ENCODE measurements at places on chromosomes 2 and 18.
A peak's percentile ranks its signal among the peaks of the same experiment; 100 is the strongest.

DNA sequence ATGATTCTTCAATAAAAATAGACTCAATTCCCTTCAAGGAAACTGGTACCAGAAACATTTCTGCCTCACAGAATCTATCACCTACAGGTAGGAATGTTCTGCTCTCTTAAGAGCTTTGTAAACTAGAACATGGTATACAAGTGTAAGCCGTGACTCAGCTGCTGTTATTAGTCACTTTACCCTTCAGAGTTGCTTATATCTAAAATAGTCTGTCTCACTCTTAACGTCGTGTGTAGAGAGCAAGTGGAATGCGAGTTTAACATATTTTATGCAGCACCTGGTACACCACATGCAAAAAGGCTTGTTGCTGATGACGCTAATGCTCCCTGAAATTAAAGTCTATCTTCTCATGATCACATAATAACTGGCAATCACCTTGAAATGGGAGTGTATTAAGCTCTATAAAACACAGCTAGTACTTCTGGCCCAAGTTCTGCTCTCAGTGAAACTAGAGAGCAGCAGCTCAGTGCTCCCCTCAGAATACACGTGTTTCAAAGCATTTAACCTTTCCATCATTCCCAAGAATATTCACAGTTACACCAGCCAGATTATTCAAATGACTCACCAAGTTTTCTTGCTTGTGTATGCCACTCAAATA is 420.0 kb downstream of the ZEB2 start:
- peak overlapping the region; percentile 38 for H3K27ac ChIP-seq
- H3K4me1 ChIP-seq = peaks cover 22% of the 10 kb centered on the region
- H3K27me3 ChIP-seq = no peaks in the 10 kb centered on the region
- no peak for DNase-seq
- peaks cover 6% of the 10 kb centered on the region for H3K36me3 ChIP-seq

DNA sequence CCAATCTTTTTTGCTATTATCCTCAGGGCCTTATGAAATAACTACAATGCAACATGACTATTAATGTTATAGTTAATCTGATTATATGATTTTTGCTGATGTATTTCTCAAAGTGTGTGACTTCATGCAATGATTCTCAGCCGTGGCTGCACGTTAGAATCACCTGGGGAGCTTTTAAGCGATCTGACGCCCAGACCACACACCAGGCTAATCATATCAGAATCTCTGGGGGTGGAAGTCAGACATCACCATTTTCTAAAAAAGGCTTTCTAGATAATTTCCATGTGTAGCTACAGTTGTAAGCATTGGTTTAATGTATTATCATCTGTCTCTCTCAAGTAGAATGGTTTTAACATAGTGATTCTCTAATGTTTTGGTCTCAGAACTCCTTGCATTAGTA is 5.5 kb upstream of the QPCT start:
- H3K36me3 ChIP-seq = no peaks in the 10 kb centered on the region
- H3K4me1 ChIP-seq = peaks cover 12% of the 10 kb centered on the region
- H3K4me3 ChIP-seq = no peak overlapping the region
- no peak for DNase-seq
- H3K27ac ChIP-seq = no peak overlapping the region

GRCh38 chr2:214217136-214217535 is 193.7 kb upstream of the VWC2L start:
- no peak overlapping the region for H3K27ac ChIP-seq
- no peak for DNase-seq
- no peaks in the 10 kb centered on the region for H3K4me1 ChIP-seq
- H3K36me3 ChIP-seq = no peaks in the 10 kb centered on the region
- H3K27me3 ChIP-seq = no peaks in the 10 kb centered on the region

GRCh38 chr2:160387558-160388262 is 105.9 kb downstream of the RBMS1 start:
- no peak overlapping the region for H3K4me3 ChIP-seq
- peaks cover 15% of the 10 kb centered on the region for H3K36me3 ChIP-seq
- H3K4me1 ChIP-seq = peaks cover 58% of the 10 kb centered on the region
- no peak for DNase-seq
- H3K27me3 ChIP-seq = no peaks in the 10 kb centered on the region

- no peak overlapping the region for H3K27ac ChIP-seq
- no peak overlapping the region for H3K4me3 ChIP-seq
- H3K27me3 ChIP-seq = no peaks in the 10 kb centered on the region
- no peaks in the 10 kb centered on the region for H3K36me3 ChIP-seq
- H3K4me1 ChIP-seq = no peaks in the 10 kb centered on the region
These were observed 81.4 kb upstream of the B3GNT2 start for GRCh38 chr2:62114564-62114963.

DNA sequence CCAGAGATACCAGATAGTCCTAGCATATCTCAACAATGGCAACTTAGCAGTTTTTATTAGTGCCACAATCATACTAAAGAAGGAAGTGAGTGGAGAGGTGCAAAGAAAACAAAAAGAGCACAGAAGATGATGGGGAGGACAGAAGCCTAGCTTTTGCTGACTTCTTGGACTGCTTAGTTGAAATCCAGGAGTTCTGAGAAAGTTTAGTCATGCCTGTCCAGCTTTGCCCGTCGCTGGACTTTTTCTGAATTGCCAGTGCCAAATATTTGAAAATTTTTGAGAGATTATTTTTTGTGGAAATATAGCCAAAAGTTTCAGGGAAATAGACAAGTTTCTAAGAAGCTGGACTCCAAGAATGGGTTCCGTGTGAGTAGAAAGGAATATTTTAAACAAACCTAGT is 558.7 kb upstream of the TNP1 start:
- no peak for DNase-seq
- peaks cover 12% of the 10 kb centered on the region for H3K27me3 ChIP-seq
- H3K36me3 ChIP-seq = no peaks in the 10 kb centered on the region
- no peaks in the 10 kb centered on the region for H3K4me1 ChIP-seq
- no peak overlapping the region for H3K4me3 ChIP-seq

- H3K27ac ChIP-seq = no peak overlapping the region
- no peaks in the 10 kb centered on the region for H3K27me3 ChIP-seq
- no peaks in the 10 kb centered on the region for H3K4me1 ChIP-seq
- DNase-seq = no peak
- no peak overlapping the region for H3K4me3 ChIP-seq
These were observed 333.0 kb downstream of the RPRM start for GRCh38 chr2:153145470-153145978.

- H3K27ac ChIP-seq = no peak overlapping the region
- H3K4me1 ChIP-seq = peaks cover 6% of the 10 kb centered on the region
- DNase-seq = no peak
- H3K4me3 ChIP-seq = no peak overlapping the region
- peaks cover 9% of the 10 kb centered on the region for H3K27me3 ChIP-seq
- no peaks in the 10 kb centered on the region for H3K36me3 ChIP-seq
These were observed 103.0 kb downstream of the CDK15 start for GRCh38 chr2:201909348-201909747.

DNA sequence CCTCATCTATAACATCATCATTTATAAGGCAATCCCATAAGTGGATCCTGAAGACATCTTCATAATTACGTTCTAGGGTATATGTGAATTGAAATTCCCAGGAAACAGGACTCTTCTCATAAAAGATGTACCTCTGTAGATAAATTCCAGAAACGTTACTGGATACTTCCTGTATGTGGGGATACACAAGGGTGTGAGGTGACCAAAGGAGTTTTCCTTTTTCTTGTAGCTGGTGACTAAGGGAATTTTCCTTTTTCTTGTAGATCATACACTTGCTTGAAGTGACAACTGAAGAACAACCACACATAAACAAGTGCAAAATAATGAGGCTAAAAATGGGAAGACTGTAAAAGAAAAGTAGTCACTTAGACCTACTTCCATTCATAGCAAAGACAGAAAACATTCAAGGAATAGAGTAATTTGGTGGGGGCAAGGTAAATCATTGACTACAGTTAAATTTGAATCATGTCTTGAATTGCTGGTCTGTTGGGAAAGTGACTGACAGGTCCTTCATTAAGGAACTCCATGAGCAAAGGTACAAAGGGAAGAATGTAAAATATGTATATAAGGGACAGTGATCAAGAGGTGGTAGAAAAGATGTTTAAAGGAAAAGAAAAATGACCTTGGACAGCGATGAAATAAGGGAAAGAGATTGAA is 53.2 kb upstream of the UBE2E3 start:
- no peaks in the 10 kb centered on the region for H3K4me1 ChIP-seq
- no peak for DNase-seq
- no peak overlapping the region for H3K27ac ChIP-seq
- H3K4me3 ChIP-seq = no peak overlapping the region
- H3K27me3 ChIP-seq = peaks cover 7% of the 10 kb centered on the region
- no peaks in the 10 kb centered on the region for H3K36me3 ChIP-seq

DNA sequence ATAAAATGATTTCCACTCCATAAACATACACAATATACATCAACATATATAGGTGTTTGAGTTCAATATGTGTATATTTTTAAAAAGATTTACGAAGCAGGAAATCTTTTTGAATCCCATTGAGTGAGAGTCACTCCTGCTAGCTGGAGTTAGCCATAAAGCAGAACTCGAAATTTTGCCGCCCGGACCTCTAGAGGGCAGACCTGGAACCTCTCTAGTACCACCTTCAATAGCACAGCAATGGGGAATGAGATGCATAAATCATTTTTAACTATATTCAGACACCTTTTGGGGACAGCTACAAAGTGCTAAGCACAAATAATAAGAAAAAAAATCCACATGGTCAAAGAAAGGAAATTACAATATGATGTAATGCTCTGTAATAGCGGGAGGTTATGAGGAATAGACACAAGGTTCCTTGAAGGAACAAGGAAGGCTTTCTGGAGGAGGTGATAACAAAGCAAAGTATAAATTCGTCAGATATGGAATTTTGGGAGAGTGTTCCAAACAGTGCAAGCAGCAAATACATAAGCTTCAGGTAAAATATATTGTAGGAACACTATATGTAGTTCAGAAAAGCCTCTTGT is 533.4 kb downstream of the ERBB4 start:
- H3K4me3 ChIP-seq = no peak overlapping the region
- no peaks in the 10 kb centered on the region for H3K36me3 ChIP-seq
- no peak for DNase-seq

GRCh38 chr2:226721541-226721940 is 78.1 kb downstream of the IRS1 start:
- H3K4me1 ChIP-seq = no peaks in the 10 kb centered on the region
- no peaks in the 10 kb centered on the region for H3K36me3 ChIP-seq
- no peak overlapping the region for H3K4me3 ChIP-seq
- no peak overlapping the region for H3K27ac ChIP-seq

- H3K4me1 ChIP-seq = no peaks in the 10 kb centered on the region
- no peak overlapping the region for H3K4me3 ChIP-seq
- no peaks in the 10 kb centered on the region for H3K36me3 ChIP-seq
- DNase-seq = no peak
These were observed 72.2 kb downstream of the TWIST2 start for GRCh38 chr2:238920053-238920452.

GRCh38 chr2:174086708-174087107 is 121.5 kb upstream of the SP3 start:
- no peak overlapping the region for H3K27ac ChIP-seq
- H3K27me3 ChIP-seq = no peaks in the 10 kb centered on the region
- H3K4me1 ChIP-seq = peaks cover 16% of the 10 kb centered on the region
- H3K4me3 ChIP-seq = no peak overlapping the region
- H3K36me3 ChIP-seq = peaks cover 6% of the 10 kb centered on the region
- no peak for DNase-seq

- H3K36me3 ChIP-seq = no peaks in the 10 kb centered on the region
- no peak overlapping the region for H3K27ac ChIP-seq
- peaks cover 8% of the 10 kb centered on the region for H3K27me3 ChIP-seq
- DNase-seq = no peak
- no peaks in the 10 kb centered on the region for H3K4me1 ChIP-seq
These were observed 73.1 kb downstream of the INHBB start for GRCh38 chr2:120419073-120419472.

GRCh38 chr2:176902454-176902853 is 310.1 kb upstream of the HNRNPA3 start:
- DNase-seq = no peak
- H3K4me1 ChIP-seq = no peaks in the 10 kb centered on the region
- H3K27me3 ChIP-seq = peaks cover 26% of the 10 kb centered on the region
- no peak overlapping the region for H3K4me3 ChIP-seq
- H3K27ac ChIP-seq = no peak overlapping the region
- H3K36me3 ChIP-seq = no peaks in the 10 kb centered on the region

- H3K4me1 ChIP-seq = peaks cover 35% of the 10 kb centered on the region
- H3K27me3 ChIP-seq = no peaks in the 10 kb centered on the region
- no peak overlapping the region for H3K4me3 ChIP-seq
- DNase-seq = no peak
- peak overlapping the region; percentile 25 for H3K27ac ChIP-seq
- H3K36me3 ChIP-seq = peaks cover 17% of the 10 kb centered on the region
These were observed 703.0 kb downstream of the RNF144A start for GRCh38 chr2:7620255-7620654.

- H3K27me3 ChIP-seq = peaks cover 16% of the 10 kb centered on the region
- H3K4me3 ChIP-seq = no peak overlapping the region
- DNase-seq = no peak
- peaks cover 23% of the 10 kb centered on the region for H3K4me1 ChIP-seq
- H3K36me3 ChIP-seq = no peaks in the 10 kb centered on the region
These were observed 1230.7 kb upstream of the ZEB2 start for GRCh38 chr2:145750612-145751011.

DNA sequence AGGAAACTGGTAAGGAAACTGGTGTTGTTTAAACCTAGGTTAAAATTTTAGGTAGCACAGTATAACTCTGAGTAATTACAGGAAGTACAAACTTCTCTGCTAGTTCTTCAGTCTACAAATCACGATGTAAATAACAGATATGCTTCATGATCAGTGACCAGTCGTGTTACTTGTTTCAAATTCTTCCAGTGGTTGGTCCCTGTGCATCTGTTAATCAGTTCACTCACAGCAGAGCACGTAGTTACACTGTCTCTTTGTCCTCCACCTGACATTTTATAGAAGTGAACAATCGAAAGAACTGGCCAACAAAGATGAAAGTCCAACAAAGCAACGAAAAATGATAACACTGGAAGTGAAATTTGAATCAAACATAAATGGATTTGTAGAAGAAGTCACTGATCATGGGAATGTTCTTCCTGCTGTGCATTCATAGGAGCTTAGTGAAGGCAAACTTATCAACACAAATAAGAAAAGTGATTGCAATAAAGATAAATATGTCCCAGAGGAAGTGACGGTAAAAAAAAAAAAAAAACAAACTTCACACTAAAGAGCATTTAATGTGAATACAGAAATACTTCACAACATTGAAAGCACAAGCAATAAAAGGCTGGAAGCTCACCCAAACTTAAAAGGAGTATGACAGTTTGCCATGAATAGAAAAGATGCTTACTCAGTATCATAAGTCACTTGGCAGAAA is 7.0 kb downstream of the EIF2AK2 start:
- no peaks in the 10 kb centered on the region for H3K27me3 ChIP-seq
- peaks cover 38% of the 10 kb centered on the region for H3K4me1 ChIP-seq
- DNase-seq = no peak
- H3K4me3 ChIP-seq = peak overlapping the region; percentile 7
- peak overlapping the region; percentile 56 for H3K27ac ChIP-seq

GRCh38 chr18:12867441-12868123 is 16.5 kb downstream of the PTPN2 start:
- H3K4me1 ChIP-seq = peaks cover 23% of the 10 kb centered on the region
- peaks cover 10% of the 10 kb centered on the region for H3K36me3 ChIP-seq
- no peak overlapping the region for H3K4me3 ChIP-seq
- DNase-seq = no peak

DNA sequence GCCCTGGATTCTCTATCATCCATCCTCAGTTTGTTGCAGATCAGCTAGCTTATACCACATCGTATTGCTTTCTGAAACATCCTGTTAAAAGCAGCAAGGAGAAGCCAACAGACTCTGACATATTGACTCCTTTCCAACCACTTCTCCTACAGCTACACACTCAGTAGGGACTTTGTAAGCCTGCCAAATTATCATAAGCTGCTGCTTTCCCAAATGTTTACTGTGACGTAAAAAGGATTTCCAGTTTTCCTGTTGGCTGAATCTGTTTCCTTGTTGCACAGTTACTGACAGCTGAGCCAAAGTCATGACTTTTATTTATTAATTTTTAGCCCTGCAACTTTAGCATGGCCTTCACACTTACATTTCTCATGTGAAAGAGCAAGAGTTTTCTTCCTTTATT is 294.3 kb downstream of the KCNJ3 start:
- no peaks in the 10 kb centered on the region for H3K4me1 ChIP-seq
- no peak overlapping the region for H3K4me3 ChIP-seq
- H3K36me3 ChIP-seq = no peaks in the 10 kb centered on the region
